NCI-H1436 treated with DMSO at 0.1 percent for 48 hours (cell line): ENCODE measurements at places on chromosomes 6 and 20.

GRCh38 chr6:4774296-4774695, 1.9 kb upstream of the CDYL start:
- no peak for DNase-seq

DNA sequence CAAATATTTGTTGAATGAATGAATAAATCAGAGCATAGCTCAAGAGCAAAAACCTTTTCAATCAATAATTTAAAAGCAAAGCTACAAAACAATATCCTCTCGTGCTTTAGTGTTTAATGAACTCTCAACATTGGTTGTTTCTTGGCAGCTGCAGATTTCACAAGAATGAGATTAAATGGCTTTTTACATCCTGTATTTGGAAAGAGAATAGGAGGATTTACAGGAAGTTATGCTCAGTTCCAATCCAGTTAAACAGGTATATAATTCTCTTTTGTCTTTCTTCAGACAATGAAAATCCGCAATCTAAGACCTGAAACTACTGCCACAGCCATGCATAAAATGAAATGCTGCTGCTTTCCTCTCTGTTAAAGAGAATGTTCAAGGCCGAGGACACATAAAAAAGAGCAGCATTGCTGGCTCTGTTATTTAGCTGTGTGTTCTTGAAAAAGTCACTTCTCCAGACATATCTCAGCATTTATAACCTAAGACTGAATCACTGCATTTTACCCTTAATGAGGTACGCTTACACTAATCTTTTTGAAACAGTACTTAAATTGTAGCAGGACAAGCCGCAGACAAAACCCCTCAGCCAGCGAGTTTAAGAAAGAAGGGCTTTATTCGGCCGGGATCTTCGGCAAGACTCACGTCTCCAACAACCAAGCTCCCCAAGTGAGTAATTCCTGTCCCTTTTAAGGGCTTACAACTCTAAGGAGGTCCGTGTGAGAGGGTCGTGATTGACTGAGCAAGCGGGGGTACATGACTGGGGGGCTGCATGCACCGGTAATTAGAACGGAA, 3.6 kb downstream of the C6orf52 start:
- no peak for DNase-seq

- no peak for DNase-seq
Observed at GRCh38 chr6:155854787-155855186, 399.1 kb upstream of the NOX3 start.

- no peak for DNase-seq
Observed at GRCh38 chr6:140855520-140855919, 1277.2 kb upstream of the GJE1 start.

DNA sequence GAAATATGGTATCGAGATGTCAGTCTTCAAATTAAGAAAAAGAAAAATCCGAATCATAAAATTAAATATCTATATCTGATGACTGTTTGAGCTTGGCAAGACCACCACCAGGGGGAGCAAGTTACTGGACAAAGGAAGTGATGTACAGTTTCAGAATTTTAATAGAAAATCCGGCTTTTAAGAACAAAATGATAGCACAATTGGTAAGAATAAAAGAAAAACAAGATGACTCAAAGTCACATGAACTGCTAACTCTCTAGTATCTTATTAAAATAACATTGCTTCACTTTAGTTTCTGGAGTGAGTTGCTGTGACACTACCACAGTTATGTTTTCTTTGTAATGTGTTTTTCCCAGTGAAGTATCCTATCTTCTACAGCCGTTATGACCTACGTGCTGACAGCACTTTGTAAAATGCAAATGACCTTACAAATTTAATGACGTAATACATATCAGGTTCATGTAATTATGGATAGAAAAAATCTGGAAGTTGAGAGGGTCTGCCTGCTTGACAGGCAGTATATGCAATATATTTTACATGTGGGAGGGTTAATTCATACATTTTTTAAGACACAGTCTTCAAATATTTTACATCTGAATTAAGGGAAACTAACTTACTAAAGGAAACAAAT, 405.3 kb upstream of the HS3ST5 start:
- peak; percentile 4 for DNase-seq

- DNase-seq: no peak
Observed at GRCh38 chr6:161922631-161923119, 648.8 kb upstream of the AGPAT4 start.

GRCh38 chr6:34583461-34583860, 27.3 kb upstream of the SPDEF start:
- no peak for DNase-seq

DNA sequence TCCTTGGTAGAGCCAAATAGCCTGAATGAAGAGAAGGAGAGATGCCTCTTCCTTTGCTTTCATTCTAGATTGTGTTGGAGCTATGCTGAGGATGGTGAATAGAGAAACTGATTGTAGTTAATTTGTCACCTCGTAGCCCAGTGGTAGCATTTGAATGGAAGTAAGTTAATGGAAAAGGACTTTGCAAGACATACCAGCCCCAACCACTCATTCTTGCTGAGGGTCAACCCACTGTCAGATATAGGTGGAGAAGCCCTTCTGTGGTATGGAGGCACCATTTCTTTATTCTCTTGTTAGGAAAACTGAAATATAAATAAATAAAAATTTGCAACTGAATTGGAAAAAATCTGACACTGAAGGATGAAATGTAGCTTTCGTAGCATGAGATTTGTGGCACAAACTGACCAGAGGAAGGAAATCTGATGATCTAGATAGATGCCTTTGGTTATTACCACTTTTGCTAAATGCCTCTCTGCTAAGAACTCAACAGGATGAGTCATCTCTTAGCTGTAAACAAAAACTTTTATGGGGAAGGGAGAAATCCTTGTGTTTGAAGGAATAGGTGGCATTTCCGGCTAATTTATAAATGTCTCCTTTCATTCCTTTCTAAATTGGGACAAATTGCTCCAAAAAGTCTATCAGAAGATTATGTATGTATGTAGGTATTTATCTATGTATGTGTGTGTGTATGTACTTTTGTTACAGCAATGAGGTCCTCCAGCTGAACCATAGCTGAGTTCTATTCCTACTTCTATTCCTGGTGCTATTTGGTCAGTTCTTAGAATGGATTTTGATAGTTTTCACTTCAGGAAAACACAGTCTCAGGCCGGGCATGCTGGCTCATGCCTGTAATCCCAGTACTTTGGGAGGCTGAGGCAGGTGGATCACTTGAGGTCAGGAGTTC, 76.5 kb upstream of the SUPT3H start:
- no peak for DNase-seq

DNA sequence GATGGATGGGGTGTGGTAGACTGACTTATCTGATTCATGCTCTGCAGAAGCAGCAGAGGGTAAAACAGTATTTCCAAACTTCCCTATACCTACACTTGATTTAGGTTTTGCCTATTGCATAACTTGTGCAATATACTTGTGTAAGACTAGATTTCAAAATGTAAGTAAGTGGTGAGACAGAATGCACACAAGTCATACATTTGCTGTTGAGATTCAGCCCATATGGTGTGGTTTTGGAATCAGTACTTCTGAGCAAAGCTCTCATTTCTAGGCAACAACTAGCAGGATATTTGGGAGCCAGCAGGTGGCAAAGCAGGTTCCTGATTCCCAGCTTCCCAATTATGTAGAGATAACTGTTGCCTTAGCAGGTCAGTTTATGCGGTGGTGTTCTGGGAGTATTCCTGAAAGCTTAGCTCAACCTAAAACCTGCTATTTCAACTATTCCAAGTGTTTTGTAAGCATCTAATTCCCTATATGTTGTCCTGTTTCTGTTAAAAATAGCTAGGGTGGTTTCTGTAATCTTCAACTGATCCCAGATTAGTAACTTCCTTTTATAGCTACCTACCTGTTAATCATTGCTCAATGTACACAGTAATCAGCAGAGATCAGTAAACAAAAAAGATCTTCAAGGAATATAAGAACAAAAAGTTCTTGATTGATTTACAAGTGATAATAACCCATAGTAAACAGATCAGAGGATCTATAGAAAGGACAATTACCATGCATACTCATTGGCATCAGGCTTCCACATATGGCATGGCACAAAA, 8.5 kb upstream of the FABP7 start:
- DNase-seq: no peak

- no peak for DNase-seq
Observed at GRCh38 chr6:26613201-26613600, 16.4 kb downstream of the ABT1 start.

DNA sequence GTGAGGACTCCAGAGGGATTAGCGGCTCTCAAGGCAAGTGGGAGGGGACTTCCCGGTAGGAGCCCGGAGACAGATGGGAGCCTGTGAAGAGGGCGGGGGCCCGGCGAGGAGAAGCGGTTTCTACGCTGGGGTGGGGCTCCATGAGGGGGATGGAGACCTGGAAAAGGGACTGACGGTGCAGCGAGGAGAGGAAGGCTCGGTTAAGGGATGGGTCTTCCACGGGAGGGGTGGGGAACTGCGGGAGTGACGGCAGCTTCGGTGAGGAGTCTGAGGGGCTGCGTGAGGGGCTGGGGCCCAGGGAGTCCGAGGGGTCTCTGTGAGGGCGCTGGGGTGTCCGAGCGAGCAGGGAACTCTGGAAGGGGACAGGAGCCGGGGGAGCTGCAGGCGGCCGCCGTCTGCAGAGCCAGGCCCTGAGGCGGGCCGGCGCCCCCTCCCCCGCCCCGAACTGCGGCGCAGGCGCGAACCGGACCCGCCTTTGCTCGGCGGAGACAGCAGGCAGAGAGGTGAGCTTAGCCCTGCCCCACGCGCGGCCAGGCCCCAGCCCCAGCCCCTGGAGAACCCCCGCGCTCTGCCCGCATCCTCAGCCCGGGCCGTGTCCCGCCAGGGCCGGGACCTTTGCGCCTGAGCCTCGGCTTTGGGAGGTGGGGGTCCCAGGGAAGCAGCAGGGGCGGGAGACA, at the start of gene NRSN2:
Gene NRSN2 (plus strand): TSS at position 472 of the 677 bp plus-strand sequence. CDS start 2,533 bp downstream, outside the sequence.
- no peak for DNase-seq

DNA sequence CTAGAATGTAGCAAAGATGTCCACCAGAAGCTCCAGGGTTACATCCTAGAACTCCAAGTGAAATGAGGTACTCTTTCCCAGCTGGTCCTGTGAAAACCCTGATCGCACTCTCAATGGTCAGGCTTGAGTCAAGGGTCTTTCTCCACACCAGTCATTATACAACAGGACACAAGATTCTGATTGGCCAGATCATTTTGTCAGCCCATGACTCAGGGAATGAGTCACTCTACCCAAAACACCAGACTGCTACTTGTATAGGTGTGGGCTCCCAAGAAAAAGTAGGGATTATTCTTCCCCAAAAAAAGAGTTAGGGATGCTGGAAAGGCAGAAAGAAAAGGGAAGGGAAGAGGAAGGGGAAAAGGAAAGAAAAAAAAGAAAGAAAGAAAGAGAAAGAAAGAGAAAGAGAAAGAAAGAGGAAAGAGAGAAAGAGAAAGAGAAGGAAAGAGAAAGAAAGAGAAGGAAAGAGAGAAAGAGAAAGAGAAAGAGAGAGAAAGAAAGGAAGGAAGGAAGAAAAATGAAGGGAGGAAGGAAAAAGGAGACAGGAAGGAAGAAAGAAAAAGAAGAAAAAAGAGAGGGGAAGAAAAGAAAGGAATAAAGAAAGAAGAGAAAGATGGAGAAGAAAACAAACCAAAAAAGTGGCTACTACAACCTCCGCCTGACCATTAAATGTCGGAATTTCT, 30.5 kb downstream of the ANKEF1 start:
- DNase-seq: no peak

DNA sequence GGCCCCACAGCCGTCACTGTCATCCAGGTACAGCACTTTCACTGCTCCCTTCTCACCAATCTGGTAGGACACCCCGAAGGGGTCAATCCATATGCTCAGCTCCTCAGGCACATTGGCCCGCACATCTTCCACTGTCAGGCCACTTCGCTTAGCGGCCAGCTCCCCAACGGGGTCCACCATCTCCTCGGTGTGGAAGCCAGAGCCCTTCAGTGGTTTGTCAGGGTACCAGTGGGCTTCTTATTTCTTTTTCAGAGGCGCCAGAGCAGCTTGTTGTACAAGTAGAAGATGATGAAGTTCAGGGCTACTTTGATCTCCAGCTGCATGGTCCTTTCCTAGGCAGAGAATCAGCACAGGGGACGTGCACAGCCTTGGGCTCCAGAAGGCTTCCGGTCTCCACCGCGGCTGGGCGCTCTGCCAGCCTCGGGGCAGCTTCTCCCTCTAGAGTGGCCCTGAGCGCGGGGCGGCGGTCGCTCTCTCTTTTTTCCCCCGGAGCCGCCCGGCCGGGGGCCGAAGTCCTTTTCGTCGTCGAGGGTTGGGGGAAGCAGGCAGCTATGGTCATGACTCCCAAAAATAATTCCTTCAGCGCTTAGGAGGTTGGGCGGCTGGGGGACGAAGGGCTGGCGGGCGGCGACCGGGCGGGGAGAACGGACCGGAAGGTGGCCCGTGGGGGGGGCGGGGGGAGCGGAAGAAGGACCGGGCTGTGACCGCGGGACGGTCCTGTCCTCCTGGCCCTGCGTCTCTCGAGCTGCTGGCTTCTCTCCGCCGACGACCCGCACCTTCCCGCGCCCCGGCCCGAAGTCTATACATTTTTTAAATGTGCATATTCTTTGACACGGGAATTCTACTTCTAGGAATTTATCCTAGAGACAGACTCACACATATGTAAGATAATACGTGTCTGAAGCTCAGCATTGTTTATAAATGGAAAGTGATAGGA, 6.5 kb upstream of the ZSCAN9 start:
- no peak for DNase-seq

GRCh38 chr20:1685304-1686052, 27.9 kb upstream of the SIRPG start:
- DNase-seq: no peak
